ENCODE measurements at places on chromosomes 16 and 17.

DNA sequence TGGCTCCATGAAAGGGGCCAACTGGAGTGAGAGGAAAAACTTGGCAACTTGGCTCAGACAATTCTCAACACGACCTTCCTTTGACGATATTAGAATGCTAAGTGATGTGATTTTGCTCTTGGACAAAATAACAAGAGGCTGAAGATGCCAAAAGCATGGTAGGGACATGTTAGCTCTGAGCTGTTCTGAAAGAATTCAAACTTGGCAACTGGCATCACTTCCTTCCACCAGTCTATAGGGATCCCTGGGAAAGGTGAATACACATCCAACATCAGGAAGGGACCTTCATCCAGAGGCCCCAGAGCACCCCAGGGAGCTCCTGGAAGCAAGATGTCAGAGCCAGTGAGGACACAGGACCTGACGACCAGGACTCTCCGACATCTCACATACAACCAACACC lies 4.3 kb downstream of the KRT37 start:
- DNase-seq, result no peak

- no peak for DNase-seq
Measured at GRCh38 chr16:12891836-12892235, 9.6 kb upstream of the SHISA9 start.

- no peak for DNase-seq
Measured at GRCh38 chr17:49776551-49777300, 11.8 kb upstream of the KAT7 start.

DNA sequence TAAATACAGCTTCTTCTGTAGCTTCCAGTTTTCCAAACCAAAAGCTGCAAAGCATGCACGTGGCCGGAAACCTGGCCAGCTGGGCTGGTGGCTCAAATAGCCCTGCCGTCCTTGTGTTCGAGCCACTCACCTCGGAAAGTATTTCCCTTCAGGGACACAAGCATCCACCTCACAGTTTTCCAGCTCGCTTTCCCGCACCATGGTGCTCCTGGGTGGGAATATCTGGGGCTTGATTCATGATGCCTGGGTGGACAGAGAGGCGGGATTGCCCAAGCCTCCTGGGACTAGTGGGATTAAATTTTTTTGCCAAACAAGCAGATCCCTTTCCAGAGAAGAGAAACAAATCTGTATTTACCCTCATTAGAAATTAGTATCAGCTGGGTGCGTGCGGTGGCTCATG lies 7.1 kb upstream of the MVD start:
- no peak for DNase-seq

- no peak for DNase-seq
Measured at GRCh38 chr17:74292495-74292894, 18.5 kb downstream of the DNAI2 start.

- no peak for DNase-seq
Measured at GRCh38 chr16:55418586-55418985, 60.4 kb upstream of the MMP2 start.

DNA sequence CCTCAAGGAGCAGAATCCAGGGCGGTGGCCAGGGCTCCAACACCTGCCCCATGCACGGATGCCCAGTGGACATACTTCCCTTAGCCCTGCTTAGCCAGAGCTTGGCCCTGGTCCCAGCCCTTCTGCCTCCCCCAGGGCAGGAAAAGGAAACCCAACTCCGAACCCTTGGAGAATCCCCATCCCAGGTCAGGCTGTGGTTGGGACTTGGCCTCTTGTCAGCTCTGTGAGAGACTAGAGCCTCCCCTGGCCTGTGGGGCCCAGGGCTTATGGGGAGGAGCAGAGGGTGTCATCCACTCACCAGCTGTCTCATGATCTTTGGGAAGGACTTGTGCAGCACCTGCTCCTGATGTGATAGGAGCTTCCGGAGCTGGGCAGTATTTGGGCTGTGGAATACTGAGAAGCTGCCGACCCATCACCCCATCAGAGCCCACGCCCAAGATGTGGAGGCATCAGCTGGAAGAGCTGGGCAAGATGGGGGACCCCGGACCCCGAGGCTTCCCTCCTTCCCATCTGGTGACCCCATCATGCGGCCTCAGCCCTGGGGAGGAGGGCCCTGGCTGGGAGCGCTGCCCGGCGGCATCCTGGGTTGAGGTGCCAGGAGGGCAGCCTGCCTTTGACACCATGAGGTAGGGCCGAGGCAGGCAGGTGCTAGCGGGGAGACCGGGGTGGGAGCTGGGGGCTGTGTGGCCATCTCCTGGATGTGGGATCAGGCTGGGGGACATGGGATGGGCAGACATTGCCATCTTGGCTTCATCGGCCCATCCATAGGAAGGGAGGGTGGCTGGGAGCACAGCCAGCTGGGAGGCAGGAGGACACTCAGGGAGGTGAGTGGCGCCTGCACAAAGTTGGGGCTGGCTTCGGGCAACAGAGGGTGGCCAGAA lies 45.1 kb downstream of the TNFRSF13B start:
- no peak for DNase-seq

DNA sequence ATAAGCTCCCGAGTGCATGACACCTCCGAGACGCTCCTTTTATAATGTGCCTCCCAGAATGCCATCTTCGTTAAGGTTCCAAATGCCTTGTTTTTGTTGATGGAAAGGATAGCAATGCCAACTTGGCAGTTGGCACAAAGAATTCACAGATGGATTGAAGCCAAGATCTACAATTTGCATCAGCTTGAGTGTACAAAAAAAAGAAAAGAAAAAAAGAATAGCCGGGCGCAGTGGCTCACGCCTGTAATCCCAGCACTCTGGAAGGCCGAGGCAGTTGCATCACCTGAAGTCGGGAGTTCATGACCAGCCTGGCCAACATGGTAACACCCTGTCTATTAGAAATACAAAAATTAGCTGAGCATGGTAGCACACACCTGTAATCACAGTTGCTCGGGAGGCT lies 7.6 kb downstream of the TBC1D16 start:
- DNase-seq, result no peak

GRCh38 chr17:56231693-56232092 lies 78.4 kb downstream of the ANKFN1 start:
- DNase-seq, result no peak

DNA sequence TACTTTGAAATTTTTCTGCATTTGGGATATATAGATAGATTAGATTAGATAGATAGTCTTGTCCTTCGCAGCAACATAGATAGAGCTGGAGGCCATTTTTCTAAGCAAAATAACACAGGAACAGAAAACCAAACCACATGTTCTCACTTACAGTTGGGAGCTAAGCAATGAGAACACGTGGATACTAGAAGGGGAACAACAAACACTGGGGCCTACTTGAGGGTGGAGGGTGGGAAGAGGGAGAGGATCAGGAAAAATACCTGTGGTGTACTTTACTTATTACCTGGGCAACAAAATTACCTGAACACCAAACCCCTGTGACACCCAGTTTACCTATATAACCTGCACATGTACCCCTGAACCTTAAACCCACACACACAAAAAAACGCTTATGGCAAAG lies 14.3 kb downstream of the PRKAR1A start:
- DNase-seq, result no peak

DNA sequence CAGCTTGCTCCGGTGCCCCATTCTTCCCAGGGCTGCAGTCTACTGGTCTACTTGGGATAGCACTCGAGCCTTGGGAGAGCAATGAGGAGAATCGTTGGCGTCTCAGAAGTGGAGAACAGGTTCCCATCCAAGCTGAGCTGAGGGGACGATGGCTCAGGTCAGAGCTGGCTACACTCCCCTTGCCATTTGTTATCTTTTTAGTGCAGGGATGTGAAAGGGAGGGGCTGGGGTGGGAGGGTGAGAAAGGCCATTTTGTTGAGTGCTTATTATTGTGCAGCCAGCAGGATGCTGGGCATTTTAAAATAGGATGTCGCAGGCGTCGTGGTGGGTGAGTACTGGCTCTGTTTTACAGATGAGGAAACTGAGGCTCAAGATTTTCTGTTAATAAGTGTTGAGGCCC lies 410.8 kb downstream of the SNX29 start:
- DNase-seq, result no peak

DNA sequence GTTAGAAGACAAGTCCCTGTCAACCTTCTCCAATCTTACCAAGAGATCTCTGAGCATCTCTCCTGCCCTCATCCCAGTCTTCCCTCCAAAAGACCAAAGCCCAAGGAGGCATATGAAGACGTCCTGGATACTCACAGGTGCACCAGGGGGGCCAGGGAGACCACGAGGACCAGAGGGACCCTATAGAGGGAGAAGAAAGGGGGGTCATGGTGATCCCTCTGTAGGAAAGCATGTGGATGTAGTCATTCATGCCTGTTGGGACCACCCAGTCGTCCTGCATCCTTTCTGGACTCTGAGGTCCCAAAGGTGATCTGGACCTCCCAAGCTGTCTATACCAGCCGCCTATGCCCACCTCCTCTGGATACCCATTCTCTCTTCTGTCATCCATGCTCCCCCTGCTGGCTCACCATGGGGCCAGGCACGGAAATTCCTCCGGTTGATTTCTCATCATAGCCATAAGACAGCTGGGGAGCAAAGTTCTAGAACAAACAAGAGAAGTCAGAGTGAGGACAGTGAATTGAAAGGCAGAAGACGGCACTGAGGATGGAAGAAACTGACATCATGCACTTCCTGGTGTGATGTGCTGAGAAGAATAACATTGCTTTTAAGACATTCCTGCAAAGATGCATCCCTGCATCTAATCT lies 3.3 kb downstream of the COL1A1 start:
- peak; percentile 72 for DNase-seq

All from stimulated activated naive CD8-positive, alpha-beta T cell treated with anti-CD3 and anti-CD28 coated beads, Interleukin-15, amount 100 ng/mL, for 72 hours (primary cell).